Activated T-helper 1 cell treated with anti-CD3 and anti-CD28 coated beads, Interleukin-2, amount 50 U/mL, for 16 hours (primary cell): ENCODE measurements at places on chromosomes 11 and 22.
A peak's percentile ranks its signal among the peaks of the same experiment; 100 is the strongest.

DNA sequence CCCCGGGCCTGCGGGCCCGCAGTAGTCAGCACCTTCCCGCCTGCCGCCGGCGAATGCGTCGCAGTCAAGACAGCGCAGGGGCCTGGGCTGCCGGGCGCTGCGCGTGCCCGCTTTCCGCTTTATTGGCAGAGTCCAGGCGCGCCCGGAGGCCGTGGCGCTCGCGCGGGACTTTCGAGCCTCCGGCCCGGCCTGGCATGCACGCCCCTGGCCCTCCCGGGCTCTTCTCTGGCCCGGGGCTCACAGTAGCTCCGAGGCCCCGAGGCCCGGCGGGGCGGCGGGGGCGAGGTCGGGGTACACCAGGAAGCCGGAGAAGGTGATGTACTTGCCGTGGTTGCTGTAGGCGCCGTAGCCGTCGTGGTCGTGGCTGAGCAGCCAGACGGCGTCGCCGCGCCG, 3.1 kb downstream of the FAM180B start:
- DNase-seq, result no peak

- no peak for DNase-seq
Measured at GRCh38 chr11:76669901-76670484, 554 bp downstream of the LRRC32 start.

GRCh38 chr22:36510966-36511881, 4.4 kb upstream of the FOXRED2 start:
- DNase-seq, result no peak

DNA sequence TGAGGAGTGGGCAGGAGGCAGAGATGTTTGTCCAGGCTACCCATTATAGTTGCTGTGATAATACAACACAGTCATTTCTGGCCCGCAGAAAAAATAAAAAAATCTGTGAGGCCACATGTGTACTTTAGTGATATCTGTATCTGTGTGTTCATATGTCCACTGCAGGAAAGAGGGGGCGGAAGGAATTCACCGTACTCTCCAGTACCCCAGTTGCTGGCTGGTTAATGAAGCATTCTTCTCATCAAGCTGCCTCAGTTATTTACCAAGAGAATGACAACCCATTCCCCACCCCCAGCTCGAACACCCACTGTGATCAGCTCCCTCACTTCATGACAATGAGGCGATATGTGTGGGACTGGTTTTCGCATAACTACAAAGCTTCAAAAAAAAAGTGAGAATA, 309.3 kb downstream of the SOX6 start:
- no peak for DNase-seq

- DNase-seq, result no peak
Measured at GRCh38 chr22:39194098-39194497, 41.6 kb upstream of the CBX7 start.

- no peak for DNase-seq
Measured at GRCh38 chr11:95241681-95242081, 10.7 kb upstream of the SESN3 start.

GRCh38 chr11:26703411-26704191, 18.3 kb downstream of the SLC5A12 start:
- no peak for DNase-seq

DNA sequence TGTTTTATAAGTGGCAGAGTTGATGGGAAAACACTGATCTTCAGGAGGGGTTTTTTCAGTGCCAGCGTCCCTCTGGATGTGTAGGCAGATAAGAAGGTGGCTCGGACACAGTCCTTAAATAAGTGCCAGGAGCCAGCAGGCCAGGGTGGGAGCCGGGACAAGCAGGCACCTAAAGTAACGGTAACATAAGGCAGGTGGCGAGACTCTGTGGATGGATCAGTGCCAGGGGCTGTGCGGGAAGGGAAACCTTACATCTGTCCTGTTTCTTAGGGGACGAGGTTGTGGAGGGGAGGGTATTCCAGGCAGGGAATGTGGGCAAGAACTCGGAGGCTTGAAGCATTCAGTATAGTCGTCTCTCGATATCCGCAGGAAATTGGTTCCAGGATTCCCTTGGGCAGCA, 15.9 kb downstream of the BCR start:
- DNase-seq, result no peak

DNA sequence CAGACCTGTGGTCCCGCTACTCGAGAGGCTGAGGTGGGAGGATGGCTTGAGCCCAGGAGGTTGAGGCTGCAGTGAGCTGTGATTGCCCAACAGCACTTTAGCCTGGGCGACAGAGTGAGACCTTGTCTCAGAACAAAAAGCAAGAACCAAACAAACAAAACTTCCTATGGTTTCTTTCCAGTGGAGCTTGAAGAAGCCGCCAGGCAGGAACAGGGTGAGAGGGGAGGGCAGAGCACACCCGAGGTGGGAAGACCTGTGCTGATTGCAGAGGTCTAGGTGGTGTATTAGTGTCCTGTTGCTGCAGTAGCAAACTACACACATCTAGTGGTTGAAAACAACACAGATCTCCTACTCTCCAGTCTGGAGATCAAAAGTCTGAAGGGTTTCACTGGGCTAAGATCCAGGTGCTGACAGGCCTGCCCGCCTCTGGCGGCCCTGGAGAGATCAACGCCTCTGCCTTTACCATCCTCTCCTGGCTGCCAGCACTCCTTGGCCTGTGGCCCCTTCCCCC, 10.5 kb downstream of the ARHGEF17 start:
- no peak for DNase-seq

DNA sequence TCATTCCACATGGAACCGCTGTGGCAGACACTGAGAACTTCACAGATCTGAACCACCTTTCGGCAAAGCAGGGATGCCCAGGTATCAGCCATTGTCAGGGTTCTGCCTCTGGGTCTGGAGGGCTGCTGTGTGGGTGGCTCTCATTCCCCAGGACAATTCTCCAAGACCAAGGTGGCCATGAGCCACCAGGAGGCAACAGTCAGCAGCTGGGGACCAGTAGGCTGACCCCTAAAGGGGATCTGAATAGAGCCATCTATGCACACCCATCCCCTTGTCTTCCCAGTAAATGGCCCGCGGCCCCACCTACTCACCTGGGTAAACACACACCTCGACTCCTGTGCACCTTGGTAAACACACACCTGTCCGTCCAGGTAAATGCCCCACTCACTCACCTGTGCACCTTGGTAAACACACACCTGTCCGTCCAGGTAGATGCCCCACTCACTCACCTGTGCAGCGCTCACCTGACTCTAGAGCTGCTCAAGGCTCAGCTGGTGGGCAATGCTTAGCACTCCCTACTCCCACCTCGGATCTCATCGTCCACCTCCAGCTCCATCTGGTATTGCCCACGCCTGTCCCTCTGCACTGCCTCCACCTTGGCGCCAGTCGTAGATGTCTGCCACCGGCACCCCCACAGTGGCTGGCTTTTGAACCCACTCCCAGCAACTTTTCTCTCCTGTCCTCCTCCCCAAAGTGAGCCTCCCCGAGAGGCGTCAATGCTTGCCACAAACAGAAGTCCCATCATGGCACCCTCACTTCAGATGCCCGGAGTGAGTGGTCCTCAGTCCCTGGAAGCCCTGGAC, 10.2 kb downstream of the SLC25A1 start:
- DNase-seq, result no peak

DNA sequence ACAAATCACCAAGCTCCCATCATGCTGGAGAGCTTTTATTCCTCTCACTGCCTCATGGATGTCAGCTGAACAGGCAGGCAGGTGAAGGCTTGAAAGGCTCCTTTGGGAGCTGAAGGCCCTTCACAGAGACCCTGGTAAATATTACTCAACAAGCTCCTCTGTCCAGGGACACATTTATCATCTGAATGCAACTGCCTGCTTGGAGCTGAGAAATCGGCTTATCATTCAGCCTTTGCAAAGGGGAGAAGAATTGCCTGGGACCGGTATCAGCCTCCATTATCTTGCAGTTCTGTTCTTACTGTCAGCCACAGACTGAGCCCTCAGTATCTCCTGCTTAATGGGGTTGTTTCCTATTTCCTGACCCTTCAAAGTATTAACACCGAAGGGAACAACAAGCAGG, 113.8 kb upstream of the PITPNB start:
- DNase-seq, result no peak

DNA sequence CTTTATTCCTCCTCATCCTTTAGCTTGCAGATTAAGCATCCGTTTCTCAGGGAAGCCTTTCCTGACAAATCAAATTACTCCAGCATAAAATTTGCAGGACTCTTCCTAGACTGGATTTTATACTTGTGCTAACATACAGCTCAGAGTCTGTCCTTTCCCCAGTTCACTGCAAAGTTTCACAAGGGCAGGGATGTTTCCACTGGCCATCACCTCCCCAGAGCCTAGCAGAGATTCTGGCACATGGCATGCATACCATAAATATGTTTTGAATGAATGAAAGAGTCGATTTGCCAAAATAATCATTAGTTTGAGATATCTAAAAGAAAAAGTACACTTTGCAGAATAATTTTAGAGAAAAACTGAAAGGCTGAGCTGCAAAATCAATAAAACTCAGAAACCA, 10.6 kb downstream of the MSANTD4 start:
- no peak for DNase-seq

GRCh38 chr11:64533501-64533900, 57.5 kb upstream of the SLC22A12 start:
- DNase-seq, result no peak

DNA sequence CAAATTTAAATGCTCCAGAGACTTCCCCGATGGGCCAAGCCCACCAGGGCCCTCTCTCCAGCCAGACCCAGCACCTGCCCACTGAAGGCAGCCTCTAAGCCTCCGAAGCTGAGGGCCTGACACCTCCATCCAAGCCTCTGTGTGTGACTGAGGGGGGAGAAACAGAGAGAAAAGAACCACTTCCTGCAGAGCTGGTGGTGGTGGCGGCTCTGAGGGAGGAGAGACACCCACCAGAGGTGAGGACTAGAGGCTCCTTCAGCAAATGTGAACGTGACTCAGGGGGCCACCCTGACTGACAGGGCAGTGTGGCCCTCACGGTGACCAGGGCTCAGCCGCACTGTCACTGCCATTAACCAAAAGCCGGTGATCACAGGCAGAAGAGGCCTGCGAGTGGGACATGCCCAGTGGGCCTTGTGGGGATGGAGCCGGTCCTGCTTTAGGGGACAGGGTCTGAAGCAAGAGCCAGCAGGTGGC, 31.0 kb upstream of the CD5 start:
- peak; percentile 44 for DNase-seq

DNA sequence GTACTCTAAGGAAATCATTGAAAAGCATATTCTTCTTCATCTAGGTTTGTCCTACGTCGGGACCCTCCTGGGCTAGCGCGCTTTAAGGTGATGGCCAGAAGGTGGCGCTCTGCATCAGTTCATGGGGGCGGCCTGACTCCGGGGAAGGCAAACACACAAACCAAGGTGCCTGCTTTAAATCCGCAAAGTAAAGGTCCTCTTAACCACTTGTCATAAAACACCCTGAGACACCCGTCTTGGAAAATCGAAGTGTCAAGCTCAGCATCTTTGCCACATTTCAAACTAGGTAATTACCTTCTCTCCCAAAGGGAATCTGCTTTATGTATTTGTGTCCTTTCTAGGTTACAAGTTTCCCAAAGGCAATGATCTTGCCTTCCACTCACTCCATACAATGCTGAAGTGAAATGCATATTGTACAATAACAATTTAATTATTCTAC, 33.9 kb downstream of the LMO2 start:
- DNase-seq, result peak; percentile 46

DNA sequence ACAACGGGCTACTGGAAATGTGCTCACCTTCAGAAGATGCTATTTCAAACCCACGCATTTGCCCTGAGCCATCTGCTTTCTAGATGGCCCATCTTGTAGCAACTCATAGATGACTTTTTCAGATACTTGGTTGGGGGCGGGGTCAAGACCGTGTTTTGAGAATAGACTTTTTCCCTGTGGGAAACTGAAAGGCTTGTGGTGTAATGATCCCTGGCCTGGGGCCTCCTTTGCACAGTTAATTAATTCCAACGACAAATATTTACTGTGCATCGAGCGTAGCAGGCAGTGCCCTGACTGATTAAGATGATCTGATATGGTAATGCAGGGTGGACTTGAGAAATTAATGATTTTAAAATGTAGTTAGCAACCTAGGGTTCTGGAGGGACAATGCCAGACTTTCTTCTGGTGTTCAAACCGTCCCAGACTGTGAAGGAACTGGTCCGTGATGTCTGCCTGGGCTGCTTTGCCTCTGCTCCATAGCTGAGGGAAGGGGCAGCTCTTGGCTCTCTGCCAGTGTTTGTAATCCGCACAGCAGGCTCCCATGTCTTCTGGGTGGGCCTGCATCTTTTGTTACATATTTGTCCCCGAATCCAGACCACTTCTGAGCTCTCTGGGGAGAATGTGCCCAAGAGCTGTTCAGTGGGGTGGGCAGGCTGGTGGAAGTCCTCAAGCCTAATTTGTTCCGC, 84.8 kb downstream of the ADAMTS15 start:
- no peak for DNase-seq

DNA sequence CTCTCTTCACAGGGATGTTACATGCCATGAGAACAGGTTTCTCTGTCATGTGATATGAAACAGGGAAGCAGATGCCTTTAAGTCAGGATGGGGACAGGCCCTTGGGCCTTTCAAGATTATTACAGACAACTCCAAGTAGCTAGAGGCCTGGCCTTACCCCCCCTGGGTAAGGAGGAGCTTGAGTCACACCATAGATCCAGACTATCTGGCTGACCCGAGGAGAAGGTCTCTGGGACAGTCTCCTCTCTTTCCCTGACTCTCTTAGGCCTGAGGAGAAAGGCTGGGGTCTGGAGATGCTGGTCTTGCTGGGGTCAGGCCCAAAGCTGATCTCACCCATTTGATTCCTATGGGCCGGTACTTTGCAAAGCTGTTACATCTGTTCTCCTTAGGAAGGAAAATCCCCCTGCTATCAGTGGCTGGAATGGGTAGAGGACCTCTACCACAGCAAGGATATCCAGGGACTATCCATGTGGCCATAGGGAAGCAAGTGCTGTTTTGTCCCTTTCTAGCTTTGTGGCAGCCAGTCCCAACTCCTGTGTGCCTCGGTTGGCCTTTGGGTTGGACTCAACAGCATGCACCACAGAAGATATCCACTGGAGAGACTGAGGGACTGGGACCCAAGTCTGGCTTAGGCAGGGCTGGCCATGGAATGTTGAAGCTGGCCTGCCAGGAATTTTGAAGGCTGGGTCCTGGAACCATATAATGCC, 25.2 kb downstream of the RELT start:
- no peak for DNase-seq

DNA sequence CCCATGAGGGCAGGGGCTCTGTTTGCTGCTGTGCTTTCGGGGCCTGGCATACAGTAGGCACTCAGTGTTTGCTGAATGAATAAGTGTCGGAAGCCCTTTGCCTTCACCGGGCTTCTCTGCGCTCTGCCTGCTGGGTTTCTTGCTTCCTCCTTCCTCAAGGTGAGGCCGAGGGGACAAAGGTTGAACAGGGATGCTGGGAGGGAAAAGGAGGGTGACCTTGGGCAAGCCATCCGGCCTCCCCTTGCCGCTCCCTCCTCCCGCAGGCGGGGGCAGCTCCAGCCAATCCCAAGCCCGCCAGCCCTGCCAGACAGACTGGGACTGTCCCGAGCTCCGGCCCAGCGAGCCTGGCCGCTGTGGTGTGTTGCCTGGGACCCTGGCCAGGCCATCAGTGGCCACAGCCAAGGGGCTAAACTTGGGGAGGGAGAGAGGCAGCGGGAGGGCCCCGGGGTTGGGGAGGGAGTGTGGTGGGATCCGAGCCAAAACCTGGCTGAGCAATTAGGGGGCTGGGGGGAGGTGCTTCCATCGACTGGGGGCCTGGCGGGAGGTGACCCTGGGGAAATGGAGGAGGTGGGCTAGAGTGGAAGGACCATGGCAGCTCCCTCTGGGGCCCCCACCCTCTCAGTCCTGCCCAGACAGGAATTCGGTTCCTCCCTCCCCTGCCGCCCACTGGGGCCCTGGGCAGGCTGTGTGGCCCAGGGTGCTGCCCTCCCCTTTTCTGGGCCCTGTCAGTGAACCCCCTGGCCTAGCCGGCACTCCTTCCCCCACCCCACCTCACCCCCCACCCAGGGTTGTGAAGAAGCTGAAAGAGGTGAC, 3.4 kb upstream of the RCOR2 start:
- DNase-seq, result no peak

GRCh38 chr11:1831338-1832210, 3.2 kb upstream of the SYT8 start:
- no peak for DNase-seq
